ENCODE measurements at places on chromosomes 5 and 9.

DNA sequence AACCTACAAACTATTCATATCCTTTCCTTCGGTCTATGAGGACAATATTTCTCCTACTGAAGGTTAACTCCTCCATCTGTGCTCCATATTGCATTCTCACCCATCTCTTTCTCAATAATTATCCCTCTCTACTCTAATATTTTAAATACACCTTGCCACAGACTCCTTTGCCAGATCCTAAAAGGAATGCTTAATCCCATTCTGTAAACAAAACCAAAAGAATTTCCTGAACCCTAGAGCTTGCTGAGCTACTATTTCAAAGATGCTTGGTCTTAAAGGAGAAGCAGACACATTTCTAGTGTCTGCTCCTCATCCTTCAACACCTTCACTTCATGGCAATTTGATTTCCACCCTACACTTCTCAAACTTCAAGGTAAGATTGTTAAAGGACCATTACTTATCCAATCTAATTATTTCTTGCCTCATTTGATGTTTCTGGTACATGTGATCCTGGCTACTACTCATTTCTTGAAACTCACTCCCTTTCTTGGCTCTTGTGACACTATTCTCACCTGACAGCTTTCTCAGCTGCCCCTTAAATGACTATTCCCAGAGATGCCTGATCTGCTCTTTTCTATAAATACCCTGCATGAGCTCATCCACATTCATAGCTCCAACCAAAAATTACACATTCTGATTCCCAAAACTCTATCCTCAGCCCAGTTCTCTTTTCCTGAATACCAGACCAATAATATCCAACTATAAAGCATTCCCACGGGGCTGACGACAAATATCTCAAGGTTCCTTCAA is 20.2 kb downstream of the HOMER1 start:
- no peak for DNase-seq

GRCh38 chr9:109791003-109791677 is 11.1 kb downstream of the PALM2AKAP2 start:
- no peak for DNase-seq

DNA sequence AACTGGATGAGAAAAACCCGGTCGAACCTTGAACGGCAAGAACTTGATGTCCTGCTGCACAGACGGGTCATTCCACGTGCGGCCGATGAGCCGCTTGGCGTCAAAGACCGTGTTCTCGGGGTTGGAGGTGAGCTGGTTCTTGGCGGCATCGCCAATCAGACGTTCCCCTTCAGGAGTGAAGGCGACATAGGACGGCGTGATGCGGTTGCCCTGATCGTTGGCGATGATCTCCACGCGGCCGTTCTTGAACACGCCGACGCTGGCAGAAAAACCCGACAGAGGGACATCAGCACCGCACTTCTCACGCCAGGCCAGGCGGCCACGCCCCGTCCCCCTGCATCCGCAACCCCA is 519 bp downstream of the HSPA5 start:
- no peak for DNase-seq

GRCh38 chr9:94135222-94135621 is 51.0 kb downstream of the PTPDC1 start:
- no peak for DNase-seq

GRCh38 chr9:13181652-13182051 is 97.8 kb downstream of the MPDZ start:
- DNase-seq = no peak

GRCh38 chr9:132894346-132894745 is 15.6 kb downstream of the SPACA9 start:
- DNase-seq = no peak
